ENCODE measurements at places on chromosomes 4 and X.

GRCh38 chrX:115584696-115585095 lies 23.7 kb downstream of the PLS3 start:
- no peak for DNase-seq

DNA sequence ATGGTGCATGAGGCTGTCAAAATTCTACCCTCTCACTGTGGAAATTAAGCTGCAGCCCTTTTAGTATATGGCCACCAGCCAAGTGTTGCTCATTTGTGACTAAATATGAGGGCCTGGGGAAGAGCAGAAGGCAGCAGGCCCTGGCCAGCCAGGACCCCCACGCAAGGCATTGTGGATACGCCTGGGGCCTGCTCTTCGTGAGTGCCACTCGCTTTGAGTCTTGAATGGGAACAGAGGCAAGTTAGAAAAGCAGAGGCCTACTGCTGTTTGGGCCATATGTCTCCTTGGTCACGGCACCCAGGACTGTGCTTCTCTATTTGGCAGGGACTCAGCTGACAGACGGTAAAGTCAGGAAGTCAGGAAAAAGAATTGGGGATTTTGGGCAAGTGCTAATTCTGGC lies 10.9 kb downstream of the RTL5 start:
- no peak for DNase-seq

DNA sequence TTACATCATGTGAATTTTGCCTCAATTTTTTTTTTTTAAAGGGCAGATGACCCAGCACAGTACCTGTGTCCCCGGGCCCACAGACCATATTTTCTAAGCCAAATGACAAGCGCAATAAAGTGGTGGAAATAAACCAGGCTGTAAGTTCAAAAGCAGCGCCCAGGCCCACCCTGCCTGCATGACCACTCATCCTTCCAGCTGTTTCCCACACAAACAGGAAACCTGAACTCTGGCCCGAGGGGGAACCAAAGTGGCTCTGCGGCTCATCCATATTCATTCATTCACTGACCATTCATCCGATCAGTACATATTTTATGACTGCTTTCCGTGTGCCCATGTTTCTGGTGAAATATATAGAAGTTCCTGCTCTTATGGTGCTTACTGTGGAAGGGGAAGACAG lies 33.7 kb upstream of the CRMP1 start:
- no peak for DNase-seq

DNA sequence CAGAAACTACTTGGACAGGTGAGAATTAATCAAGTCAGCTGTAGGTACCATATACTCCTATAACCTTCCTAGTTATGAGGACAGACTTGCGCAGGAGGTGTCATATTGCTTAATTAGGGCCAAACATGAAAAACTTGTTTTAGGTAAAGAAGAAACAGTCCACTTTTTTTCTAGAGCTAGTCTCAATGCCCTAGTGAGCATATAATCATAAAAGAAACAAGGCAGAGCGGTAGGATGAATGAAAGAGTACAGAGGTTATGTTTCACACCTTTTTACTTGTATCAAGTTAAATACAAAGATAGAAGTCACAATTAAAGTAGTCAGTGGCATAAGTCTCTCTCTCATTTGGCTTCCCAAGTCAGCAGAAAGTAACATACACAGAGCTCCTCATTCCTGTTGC lies 88.9 kb downstream of the RPS6KA6 start:
- no peak for DNase-seq

GRCh38 chrX:75963774-75964173 lies 178.7 kb upstream of the MAGEE2 start:
- no peak for DNase-seq

DNA sequence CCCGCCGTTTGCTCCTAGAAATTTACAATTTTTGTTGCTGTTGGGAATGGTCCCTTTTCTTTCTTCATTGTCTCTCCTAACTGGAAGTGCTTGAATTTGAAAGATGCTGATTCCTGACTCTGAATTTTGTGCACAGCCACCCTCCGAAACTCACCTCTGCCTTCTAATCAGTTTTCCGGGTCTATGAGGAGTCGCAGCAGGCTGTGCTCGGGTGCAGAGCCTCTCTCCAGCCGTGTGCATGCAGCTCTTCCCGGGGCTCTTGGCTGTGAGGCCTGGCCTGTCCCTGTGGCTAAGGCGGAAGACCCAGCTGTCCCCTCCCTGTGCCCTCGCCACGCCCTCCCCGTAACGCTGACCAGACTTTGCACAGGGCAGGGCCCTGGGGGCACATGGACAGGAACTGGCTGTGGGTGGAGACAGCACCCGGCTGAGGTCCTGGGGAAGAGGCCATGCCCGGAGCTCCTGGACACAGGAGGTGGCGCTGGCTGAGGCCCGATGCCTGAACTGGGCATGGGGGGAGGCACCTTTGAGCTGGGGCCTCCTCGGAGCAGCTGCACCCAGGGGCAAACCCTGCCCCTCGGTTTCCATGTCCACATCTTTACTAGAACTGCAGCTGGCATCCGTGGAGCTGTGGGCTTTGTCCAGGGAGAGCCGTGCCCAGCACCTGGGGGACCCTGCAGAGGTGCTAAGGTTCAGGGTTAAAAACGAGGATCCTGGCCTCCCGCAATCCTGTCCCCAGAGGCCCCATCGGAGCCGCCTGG lies 32.6 kb upstream of the SPON2 start:
- no peak for DNase-seq

- no peak for DNase-seq
These were observed 16.8 kb downstream of the RASGEF1B start for GRCh38 chr4:81454948-81455347.

DNA sequence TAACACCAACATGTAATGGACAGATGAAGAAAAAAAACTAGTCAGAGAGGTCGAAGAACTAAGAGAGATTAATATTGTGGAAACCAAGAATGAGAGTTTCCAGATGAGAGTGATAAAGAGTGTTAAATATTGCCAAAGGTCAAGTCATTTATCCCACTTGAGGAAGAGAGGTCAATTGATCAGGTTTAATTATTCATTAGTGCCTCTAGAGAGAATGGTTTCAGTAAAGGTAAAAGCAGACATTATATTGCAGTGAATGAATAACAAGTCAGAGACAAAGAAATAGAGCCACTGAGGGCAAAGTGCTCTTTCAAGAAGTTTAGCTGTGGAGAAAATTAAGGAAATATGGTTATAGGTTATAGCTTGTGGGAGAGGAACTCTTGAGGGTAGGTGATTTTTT lies 263.1 kb downstream of the GUCY2F start:
- DNase-seq: no peak

- DNase-seq: no peak
These were observed 552 bp upstream of the NAA10 start for GRCh38 chrX:153935326-153935851.

DNA sequence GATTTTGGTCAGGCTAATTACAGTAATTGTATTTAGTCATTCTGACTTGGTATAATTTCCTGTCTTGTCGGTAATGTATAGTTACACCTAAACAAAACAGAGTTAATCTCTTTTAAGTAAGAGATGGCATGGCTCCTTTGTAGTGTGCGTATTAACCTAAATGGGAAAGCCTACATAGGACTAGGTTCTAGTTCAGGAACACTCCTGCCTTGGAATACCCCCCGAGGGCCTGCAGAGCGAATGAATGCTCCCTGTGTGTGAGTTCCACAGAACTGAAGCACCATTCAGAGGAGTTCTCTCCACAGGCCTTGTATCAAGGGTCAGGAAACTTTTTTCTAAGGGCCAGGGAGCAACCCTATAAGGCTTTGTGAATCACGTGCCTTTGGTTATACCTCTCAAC lies 44.9 kb upstream of the STIM2 start:
- DNase-seq: no peak

GRCh38 chr4:57231781-57232180 lies 121.6 kb upstream of the IGFBP7 start:
- no peak for DNase-seq

DNA sequence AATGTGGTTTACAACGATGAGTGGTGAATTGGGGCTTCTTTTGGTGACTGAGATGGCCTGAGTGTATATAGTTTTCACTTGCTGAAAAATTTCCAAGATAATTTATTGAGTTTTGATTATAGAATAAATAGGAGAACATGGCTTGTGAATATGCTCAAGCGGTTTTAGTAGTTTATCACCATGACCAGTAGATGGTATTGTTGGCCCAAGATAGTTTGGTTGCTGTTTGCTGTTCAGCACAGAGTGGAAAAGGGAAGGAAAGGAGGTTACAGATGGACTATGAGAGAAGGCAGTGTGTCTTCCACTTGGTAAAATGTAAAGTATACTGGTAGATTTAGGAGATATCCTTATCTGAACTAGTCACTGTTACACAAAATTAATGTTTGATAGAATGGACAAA lies 55.8 kb upstream of the POU4F2 start:
- DNase-seq: peak; percentile 3

- DNase-seq: no peak
These were observed 18.1 kb downstream of the RNF4 start for GRCh38 chr4:2486981-2487380.

DNA sequence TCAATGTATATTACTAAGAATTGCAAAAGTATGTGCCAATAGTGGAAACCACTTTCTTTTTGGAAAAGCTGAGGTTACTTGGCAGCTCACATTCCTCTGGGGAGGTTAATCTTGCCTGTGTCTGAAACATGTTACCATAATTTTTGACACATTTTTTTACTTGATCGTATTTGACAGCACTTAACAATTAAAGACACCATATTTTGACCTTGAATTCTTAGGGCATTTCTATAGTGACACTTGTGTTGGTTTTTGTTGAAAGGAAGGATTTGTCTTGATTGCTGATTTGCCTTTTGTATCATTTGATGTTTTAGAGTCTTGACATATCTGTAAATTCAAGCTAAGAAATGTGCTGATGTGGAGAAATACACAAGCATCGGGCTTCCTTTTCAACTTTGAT lies 2135.5 kb downstream of the PCDH7 start:
- no peak for DNase-seq

All from HCT116 (cell line).